Uterine smooth muscle cell (primary cell): ENCODE measurements at places on chromosomes 6 and 20. TPM values are rescaled to one million over a fixed set of nuclear protein-coding genes. Genes with fewer than 3 reads are reported as not detected.

Gene TGM3
- not detected in 2 replicates for total RNA-seq

Gene PHACTR3
- total RNA-seq = 0.12 TPM in 1 of 2 replicates, not detected in the other

Gene CFB
- total RNA-seq = 2.3 and 5.6 TPM in 2 replicates

Gene PRR18
- total RNA-seq = 0.12 TPM in 1 of 2 replicates, not detected in the other

Gene QKI
- total RNA-seq = 114 and 128 TPM in 2 replicates

Gene ADGB
- total RNA-seq = not detected in 2 replicates

Gene SPATS1
- total RNA-seq = not detected in 2 replicates

Gene WFDC11
- not detected in 2 replicates for total RNA-seq

Gene IMPG1
- total RNA-seq = 0.37 TPM in 1 of 2 replicates, not detected in the other

Gene TTBK1
- total RNA-seq = under 0.01 TPM in 1 of 2 replicates, not detected in the other

Gene CENPW
- 14.5 and 36.6 TPM in 2 replicates for total RNA-seq

Gene ECT2L
- 0.12 TPM in 1 of 2 replicates, not detected in the other for total RNA-seq

Gene PNPLA1
- total RNA-seq = not detected in 2 replicates

Gene BEND6
- 15.5 and 19.1 TPM in 2 replicates for total RNA-seq

Gene FAM217A
- total RNA-seq = not detected in 2 replicates

Gene CDYL
- 24.9 and 28.2 TPM in 2 replicates for total RNA-seq

Gene C20orf204
- total RNA-seq = 0.77 and 1.2 TPM in 2 replicates

Gene SLC17A2
- total RNA-seq = not detected in 2 replicates

Gene RNF39
- total RNA-seq = not detected in 2 replicates

Gene MCUR1
- 10.4 and 13.7 TPM in 2 replicates for total RNA-seq

Gene LY6G6D
- not detected in 2 replicates for total RNA-seq

Gene COL21A1
- total RNA-seq = 6.2 and 6.9 TPM in 2 replicates
